ENCODE measurements at places on chromosomes 5 and 9. TPM values are rescaled to one million over a fixed set of nuclear protein-coding genes. Genes with fewer than 3 reads are reported as not detected.

GRCh38 chr9:93612796-93613154 lies 36.4 kb downstream of the PHF2 start:
- DNase-seq: peak; percentile 34

- DNase-seq: no peak
These were observed 254.0 kb downstream of the DEPDC1B start for GRCh38 chr5:60445921-60446320.

GRCh38 chr9:86575825-86576525 lies 221.8 kb upstream of the TUT7 start:
- DNase-seq: no peak

The KIF20A gene
- total RNA-seq: 78.9 TPM

DNA sequence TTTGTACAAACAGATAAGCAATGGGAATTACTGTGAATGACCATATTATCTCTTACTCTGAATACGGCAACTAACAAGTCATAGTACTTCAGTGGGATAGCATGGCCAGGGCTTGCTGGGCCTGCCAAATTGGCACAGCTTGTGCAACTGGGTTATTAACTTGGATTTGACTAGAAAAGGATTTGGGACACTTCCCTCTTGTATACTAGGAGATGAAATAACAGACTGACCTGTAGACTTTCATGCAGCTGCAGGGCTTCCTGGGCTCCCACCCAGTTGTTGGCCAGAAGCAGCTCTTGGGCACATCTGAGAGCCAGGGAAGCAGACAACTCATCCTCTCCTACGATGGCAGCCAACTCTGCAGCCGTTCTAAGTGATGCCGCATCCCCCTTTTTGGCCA lies 39.8 kb downstream of the CNOT8 start:
- DNase-seq: no peak

The PLAC8L1 gene
- total RNA-seq: 0.36 TPM

The NR5A1 gene
- not detected for total RNA-seq

GRCh38 chr5:137792303-137792702 lies 38.1 kb upstream of the HNRNPA0 start:
- DNase-seq: no peak

The RHOBTB3 gene
- total RNA-seq: 2.4 TPM

GRCh38 chr9:124858330-124859046 lies 3.3 kb downstream of the RPL35 start:
- DNase-seq: no peak

GRCh38 chr5:82349652-82350051 lies 71.5 kb upstream of the RPS23 start:
- peak; percentile 79 for DNase-seq

- no peak for DNase-seq
These were observed 61.2 kb downstream of the TMEM174 start for GRCh38 chr5:73234204-73234555.

DNA sequence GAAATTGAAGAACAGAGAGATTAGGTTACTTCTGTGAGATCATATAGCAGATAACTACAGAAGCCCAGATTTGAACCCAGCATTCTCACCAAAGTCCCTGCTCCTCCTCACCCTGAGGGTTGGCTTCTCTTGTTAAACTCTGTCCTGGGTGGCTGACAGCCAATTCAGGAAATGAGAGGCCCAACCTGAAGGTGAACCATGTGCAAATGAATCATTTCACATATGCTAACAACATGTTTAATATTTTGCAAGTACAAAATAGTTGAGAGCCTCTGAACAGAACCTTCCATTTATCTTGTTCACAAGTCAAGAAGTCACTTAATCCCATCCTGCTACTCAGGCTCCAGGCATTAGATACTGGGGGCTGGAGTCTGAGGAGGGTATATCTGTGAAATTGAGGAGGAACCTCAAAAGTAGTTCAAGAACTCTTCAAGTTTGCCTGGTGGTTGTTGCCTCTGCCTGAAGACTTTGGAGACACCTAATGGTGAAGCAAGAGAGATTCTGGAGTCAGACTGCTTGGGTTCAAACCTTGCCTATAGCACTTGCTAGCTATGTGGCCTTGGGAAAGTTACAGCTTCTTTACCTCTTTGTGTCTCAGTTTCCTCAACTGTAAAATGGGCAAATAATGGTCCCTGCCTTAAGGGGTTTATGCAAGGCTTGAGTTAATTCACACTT lies 564.0 kb downstream of the PSAT1 start:
- no peak for DNase-seq

DNA sequence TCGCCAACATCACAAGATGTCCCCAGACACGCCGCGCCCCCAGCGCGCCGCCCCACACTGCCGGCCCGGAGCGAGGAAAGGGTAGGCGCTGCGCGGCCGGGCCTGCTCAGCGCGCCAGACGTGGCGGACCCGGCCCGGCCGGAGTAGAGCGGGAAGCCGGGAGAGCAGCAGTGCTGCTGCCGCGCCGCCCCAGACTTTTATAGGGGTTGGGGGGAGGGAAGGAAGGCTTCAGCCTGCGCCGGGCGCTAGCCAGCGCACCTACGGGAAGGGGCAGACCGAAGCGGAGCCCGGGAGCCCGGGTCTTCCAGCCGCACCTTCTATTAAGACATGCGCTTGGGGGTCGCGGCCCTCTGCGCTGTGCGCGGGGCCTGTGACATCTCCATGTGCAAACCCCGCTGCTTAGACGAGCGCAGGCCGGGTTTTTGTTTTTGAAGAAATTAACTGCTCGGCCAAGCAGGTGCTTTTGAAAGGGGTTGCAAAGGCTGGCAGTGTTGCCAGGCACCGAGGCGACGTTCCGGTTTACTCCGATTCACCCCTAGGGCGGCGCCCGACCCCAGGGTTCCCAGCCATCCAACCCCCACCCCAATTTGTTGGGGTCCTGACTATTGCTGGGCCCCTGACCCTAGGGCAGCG lies 353 bp upstream of the PAX5 start:
- DNase-seq: peak; percentile 50

The DMAC1 gene
- total RNA-seq: 51.1 TPM

The PPP3R2 gene
- total RNA-seq: not detected

The AHRR gene
- 4.1 TPM for total RNA-seq

- no peak for DNase-seq
These were observed 62.4 kb upstream of the UBAC1 start for GRCh38 chr9:136023410-136024225.

Data from activated naive CD4-positive, alpha-beta T cell treated with anti-CD3 and anti-CD28 coated beads for 36 hours (primary cell).